ENCODE measurements at places on chromosomes 4 and X.

- DNase-seq = peak; percentile 64
Measured at GRCh38 chr4:108483079-108483478, 137.3 kb upstream of the RPL34 start.

DNA sequence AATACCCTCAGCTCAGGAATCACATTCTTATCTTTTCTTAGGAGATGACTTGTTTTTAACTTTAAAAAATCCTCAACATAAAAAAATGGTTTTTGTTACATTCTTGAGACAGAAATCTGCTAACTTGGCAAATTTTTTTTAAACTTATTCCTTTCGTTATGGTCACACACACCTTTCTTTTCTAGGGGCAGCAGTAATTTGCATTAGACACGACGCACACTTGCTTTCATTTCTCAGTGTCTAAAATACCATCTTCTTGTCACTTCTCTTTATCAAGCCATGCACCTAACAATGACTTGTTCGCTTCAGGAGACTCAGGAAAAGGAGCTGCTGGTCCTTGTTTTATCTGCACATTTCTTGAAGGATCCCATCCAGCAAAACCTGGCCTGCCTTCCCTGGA, 112.6 kb upstream of the TBL1X start:
- no peak for DNase-seq

- DNase-seq = no peak
Measured at GRCh38 chr4:24607334-24607733, 23.0 kb upstream of the DHX15 start.

- no peak for DNase-seq
Measured at GRCh38 chr4:140686796-140687195, 69.4 kb downstream of the TBC1D9 start.

GRCh38 chrX:46278572-46278971, 266.6 kb downstream of the ZNF674 start:
- no peak for DNase-seq

DNA sequence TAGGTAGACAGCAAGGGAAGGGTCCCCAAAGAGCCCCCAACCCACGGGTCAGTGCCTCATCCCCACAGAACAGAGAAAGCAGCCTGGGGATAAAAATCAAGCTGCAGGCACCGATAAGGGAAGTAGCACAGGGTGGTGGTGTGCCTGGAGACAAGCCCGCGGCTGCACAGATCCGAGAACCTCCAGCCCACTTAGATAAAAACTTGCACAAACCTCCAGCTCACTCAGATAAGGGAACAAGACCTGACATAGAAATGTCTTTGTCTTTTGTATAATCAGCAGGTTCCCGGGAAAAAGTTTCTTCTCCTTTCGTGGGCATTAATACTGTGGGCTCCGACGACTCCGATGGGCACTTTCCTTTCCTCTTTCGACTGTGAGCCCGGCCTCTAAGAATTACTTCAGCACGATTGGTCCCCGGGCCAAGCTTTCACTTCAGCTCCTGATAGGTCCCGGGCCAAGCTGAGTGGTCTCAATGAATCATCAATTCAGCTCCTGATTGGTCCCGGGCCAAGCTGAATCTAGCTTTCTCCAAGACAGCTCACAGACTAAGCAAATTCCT, 32.4 kb downstream of the PRDX4 start:
- peak; percentile 59 for DNase-seq

- no peak for DNase-seq
Measured at GRCh38 chr4:154030746-154031145, 241.9 kb upstream of the SFRP2 start.

DNA sequence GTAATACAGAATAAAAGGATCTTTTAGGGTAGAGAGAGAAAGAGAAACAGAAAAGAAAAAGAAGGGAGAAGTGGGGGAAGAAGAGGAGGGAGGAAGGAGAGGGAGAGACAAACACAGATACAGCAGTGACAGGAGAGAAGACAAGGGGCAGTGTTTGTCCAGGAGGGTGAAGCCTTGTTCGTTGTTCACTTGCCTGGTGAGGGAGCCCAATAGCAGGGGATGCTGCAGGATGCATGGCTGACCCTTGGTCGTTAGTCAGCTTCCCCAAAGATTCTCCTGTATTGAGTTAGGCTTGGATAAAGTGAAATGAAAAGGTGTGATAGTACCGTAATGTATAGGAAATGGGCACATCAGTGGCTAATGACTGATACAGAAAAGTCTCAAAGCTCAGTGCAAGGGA, 403.7 kb downstream of the IL15 start:
- DNase-seq = no peak

GRCh38 chrX:115233497-115234455, at the start of gene LRCH2:
Gene LRCH2 (minus strand): TSS chrX:115234096. CDS start chrX:115234041, 55 bp downstream.
- no peak for DNase-seq

DNA sequence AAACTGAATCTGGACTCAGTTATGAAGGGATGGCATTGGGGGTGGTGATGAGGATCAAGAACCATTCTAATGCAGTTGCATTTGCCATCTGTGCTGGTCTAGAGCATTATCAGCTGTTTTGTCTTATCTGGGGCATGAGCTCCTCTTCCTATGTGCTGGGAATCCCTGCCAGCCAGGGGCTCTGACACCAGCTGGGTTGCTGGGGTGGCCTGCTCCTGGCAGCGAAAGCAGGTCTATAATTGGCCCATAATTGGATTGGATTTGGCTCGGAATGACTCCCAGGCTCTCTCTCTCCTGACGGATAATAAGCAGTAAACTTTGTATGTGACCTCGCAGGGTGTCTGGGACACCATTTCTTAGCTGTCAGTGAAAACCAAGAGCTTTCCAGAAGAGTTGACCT, 34.1 kb downstream of the SMPX start:
- DNase-seq = no peak

- no peak for DNase-seq
Measured at GRCh38 chrX:49949961-49950360, 27.6 kb downstream of the CLCN5 start.
